Vagina (tissue), 2 donors: ENCODE measurements at places on chromosomes 5 and 9. TPM values are rescaled to one million over a fixed set of nuclear protein-coding genes. Genes with fewer than 3 reads are reported as not detected.

DNA sequence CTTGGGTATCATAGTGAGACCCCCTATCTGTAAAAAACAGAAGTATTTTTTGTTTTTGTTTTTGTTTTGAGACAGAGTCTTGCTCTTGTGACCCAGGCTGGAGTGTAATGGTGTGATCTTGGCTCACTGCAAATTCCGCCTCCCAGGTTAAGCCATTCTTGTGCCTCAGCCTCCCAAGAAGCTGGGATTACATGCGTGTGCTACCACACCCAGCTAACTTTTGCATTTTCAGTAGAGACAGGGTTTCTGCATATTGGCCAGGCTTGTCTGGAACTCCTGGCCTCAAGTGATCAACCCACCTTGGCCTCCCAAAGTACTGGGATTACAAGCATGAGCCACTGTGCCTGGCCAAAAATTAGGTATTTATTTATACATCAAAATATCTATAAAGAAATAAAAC, 10.2 kb upstream of the CCDC171 start:
- no peak overlapping the region for H3K27ac ChIP-seq
- DNase-seq, result no peak
- H3K4me1 ChIP-seq, result no peaks in the 10 kb centered on the region
- H3K4me3 ChIP-seq, result no peak overlapping the region
- H3K27me3 ChIP-seq, result no peaks in the 10 kb centered on the region

GRCh38 chr9:123355761-123356431, at the start of gene CRB2:
CRB2 (plus strand) TSS chr9:123356197; CDS start chr9:123356261, 64 bp downstream.
- no peaks in the 10 kb centered on the region for H3K36me3 ChIP-seq
- no peak within 1 kb of the TSS for H3K27ac ChIP-seq
- no peak for DNase-seq
- H3K4me1 ChIP-seq, result no peaks in the 10 kb centered on the region
- H3K4me3 ChIP-seq, result no peak within 1 kb of the TSS
- H3K27me3 ChIP-seq, result no peaks in the 10 kb centered on the region

DNA sequence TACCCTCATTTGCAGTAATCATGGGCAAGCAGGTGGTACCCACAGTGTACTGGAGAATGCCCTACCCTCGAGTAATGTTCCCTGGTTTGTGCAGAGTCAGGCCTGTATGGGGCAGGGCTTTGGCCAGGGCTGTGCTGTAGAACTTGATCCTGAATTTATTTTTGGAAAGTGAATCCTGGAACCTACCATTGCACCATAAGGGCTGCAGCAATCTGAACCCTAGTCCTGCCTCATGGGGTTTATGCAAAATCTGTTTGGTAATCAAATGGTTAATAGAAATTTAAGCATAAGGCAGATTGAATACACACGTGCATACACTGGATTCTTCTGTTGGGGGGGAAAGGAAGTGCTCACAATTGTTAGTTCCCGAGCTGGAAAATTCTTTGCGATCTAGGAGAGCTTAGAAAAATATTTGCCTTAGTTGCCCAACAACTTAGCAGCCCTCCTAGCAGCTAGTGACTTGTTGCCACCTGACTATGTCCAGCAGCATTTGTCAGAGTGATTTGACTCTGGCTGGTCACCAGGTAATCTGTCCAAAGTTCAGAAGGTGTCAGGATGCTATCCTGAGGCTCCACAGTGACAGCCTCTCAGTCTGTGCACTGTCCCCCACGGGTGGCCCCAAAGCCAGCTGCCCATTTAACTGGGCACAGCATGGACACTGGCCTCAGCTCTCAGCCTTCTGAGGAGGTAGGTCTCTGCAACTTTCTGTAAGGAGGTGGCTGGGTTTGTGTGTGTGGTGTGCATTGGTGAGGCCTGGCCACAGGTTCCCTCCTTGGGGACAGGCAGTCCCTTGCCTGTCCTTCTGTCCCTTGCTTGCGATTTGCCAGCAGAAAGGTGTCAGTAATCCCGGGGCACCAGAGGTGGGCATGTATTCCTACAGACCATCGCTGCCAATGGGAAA, 8.3 kb downstream of the MVB12B start:
- no peak for DNase-seq
- H3K27me3 ChIP-seq, result no peaks in the 10 kb centered on the region
- no peak overlapping the region for H3K4me3 ChIP-seq
- no peak overlapping the region for H3K27ac ChIP-seq
- H3K36me3 ChIP-seq, result no peaks in the 10 kb centered on the region

DNA sequence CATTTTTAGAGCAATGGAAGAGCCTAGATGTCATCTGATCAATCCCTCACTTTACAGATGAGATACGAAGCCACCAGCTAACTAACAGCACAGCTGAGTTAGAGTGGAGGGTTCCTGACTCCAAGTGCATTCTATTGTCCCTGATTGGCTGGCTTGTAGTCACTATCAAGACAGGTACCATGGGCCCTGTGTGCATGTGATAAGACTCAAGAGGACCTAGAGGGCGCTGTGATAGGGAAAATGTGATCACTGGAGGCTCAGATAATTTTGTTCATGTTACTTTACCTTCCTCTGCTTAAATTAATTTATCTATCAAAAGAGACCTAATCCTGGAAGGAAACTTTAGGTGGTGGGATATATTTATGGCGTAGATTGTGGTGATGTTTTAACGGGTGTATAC, 19.5 kb upstream of the SNAPC3 start:
- H3K27me3 ChIP-seq, result no peaks in the 10 kb centered on the region
- DNase-seq, result no peak
- H3K36me3 ChIP-seq, result no peaks in the 10 kb centered on the region
- no peak overlapping the region for H3K4me3 ChIP-seq
- no peak overlapping the region for H3K27ac ChIP-seq

DNA sequence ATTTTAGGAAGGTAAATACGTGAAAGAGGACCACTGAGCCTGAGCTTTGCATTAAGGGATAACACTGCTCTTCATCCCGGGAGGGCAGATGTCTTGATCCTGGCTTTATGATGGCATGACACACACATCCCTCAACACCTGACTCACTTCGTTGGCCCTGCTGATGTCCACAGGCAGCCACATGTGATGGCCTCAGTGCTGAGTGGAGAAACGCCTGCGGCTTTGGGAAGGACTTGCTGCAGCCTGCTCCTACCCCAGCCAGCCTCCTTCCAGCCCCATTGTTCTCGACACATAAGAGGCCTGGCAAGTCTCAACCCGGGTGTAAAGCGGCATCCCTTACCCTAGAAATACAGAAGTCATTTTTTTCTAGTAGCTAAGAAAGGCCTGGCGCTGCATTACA, 169.0 kb downstream of the SYK start:
- H3K27me3 ChIP-seq, result no peaks in the 10 kb centered on the region
- no peak overlapping the region for H3K27ac ChIP-seq
- H3K4me3 ChIP-seq, result no peak overlapping the region
- no peak for DNase-seq
- H3K4me1 ChIP-seq, result peaks cover 48% of the 10 kb centered on the region

DNA sequence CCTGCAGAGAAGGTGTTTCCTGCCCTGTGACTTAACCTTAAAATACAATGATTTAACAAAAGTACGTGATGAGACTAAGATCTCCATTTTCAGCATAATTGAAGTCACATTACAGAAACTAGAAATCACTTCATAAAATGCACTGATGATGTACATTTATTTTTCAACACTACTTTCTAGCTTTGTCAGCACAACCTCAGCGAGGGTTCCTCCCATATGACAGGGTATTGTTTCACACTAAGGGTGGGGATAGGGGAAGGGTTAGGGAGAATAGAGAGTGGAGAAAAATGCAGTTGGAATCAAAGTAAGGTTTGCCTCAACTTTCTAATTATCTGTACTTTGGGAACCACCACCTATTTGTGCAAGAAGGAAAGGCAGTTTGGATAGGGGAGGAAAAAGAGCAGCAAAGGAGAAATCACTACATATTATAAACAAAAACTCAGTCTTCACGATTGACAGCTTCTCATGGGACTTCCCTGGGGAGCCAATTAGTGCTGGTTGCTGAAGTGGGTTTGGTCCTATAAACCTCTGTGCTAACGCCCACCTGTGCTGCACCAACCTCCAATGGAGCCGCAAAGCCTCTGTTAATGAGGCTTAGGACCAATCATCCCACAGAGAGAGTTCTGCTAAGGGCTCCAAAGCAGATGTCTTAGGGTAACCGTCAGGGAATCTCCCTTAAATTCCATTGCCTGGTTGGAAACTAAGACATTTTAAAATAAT, 369.2 kb upstream of the PDE4D start:
- no peaks in the 10 kb centered on the region for H3K4me1 ChIP-seq
- H3K36me3 ChIP-seq, result no peaks in the 10 kb centered on the region
- no peaks in the 10 kb centered on the region for H3K27me3 ChIP-seq

DNA sequence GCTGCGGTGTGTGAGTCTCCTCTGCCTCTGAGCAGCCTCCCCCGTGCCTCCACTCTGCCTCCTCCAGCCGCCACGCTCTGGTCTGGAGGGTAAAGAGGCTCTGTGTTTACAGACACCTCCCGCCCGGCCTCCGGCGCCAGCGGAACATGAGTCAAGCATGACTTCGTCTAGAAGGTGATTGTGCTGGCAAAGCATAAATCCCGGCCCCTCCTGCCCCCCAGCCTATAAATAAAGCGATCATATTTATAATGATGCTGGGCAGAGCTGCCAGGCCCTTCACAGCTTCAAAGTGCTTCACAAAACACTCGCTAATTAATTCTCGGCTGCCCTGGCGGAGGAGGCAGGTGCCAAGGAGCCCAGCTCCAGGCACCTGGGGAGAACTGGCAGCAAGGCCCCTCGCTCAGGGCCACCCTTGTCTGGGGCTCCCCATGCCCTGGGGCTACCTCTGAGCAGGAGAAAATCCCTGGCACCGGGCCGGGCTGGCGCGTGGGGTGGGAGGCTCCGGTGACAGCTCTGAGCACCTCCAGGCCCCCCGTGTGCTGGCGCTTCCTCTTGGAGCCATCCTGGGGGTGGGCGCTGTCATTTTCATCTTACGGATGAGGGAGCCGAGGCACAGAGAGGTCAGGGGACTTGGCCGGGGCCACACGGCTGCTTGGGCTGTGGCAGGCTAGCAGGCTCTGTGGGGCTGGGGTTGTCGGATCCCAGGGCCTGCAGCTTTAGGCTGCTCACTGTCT, 87.8 kb downstream of the RXRA start:
- peak overlapping the region; percentile 42 for H3K27ac ChIP-seq
- H3K36me3 ChIP-seq, result peaks cover 23% of the 10 kb centered on the region
- no peaks in the 10 kb centered on the region for H3K27me3 ChIP-seq

- no peak overlapping the region for H3K27ac ChIP-seq
- DNase-seq, result no peak
- H3K36me3 ChIP-seq, result peaks cover 12% of the 10 kb centered on the region
- no peaks in the 10 kb centered on the region for H3K4me1 ChIP-seq
Observed at GRCh38 chr9:2047916-2048315, 32.8 kb downstream of the SMARCA2 start.

DNA sequence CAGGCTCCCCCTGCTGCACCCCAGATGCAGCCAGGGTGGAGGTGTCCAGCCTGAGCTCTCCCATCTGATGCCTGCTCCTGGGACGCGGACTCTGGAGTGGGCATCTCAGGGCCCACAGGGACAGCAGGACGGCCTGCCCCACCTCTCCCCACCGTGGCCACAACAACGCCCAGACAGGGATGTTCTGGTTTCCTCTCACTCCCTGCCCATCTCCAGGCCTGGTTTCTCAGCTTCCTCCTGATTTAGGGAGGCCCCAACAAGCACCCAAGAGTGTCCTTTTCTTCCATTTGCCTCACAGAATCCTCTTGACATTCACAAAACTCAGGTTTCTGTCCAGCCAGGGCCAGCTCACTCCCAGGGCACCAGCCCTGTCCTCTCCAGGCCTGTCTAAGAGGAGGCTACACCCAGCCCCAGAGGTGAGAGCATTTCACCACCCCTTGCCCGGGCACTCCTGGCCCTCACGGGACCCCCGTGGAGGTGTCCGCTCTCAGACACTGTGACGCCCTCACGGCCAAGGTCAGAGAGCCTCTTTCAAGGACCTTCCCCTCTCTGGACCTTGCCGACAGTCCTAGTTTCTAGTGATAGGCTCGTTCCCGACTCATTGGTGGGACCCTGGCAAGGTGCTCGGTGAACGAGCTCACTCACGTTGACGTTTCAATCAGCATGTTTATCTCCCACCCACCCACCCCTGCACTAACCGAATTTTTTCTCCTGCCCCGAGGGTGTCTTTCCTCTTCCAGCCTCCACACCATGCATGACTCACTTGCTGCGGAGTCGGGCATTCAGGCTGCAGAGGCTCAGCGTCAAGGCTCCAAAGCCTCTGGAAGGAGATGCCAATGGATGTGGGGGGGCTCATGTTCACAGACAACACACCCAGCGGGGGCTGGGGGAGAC, 62.0 kb upstream of the UNC5A start:
- peak; percentile 94 for DNase-seq
- H3K27me3 ChIP-seq, result peaks cover 10% of the 10 kb centered on the region
- no peaks in the 10 kb centered on the region for H3K36me3 ChIP-seq
- H3K4me3 ChIP-seq, result no peak overlapping the region

- no peaks in the 10 kb centered on the region for H3K27me3 ChIP-seq
- H3K4me1 ChIP-seq, result no peaks in the 10 kb centered on the region
- no peak overlapping the region for H3K27ac ChIP-seq
- H3K36me3 ChIP-seq, result no peaks in the 10 kb centered on the region
- DNase-seq, result no peak
Observed at GRCh38 chr9:21677387-21677786, 125.0 kb upstream of the MTAP start.

- H3K27me3 ChIP-seq, result no peaks in the 10 kb centered on the region
- DNase-seq, result no peak
- no peaks in the 10 kb centered on the region for H3K36me3 ChIP-seq
Observed at GRCh38 chr5:54378707-54379106, 68.3 kb upstream of the ARL15 start.

GRCh38 chr5:113214606-113215323, 220.0 kb downstream of the TSSK1B start:
- H3K4me1 ChIP-seq, result peaks cover 55% of the 10 kb centered on the region
- H3K4me3 ChIP-seq, result no peak overlapping the region
- DNase-seq, result no peak
- no peak overlapping the region for H3K27ac ChIP-seq
- H3K36me3 ChIP-seq, result no peaks in the 10 kb centered on the region

DNA sequence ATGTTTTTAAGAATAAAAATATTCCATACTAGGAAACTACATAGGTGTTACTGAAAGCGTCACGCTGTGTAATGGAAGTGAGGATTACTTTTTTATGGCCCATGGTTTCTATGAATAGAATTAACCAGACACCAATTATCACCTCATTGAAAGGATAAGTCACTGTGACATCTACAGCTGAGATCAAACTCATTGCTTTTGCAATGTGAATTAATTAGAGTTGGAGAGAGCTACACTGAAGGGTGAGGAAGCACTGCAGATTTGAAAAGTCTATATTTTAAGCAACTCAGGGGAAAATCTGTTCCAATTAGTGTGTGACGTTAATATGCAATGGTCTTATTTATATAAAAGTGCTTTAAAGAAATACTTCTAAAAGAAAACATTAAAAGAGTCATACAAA, 1300.1 kb upstream of the DMAC1 start:
- no peaks in the 10 kb centered on the region for H3K36me3 ChIP-seq
- no peak overlapping the region for H3K4me3 ChIP-seq
- no peaks in the 10 kb centered on the region for H3K4me1 ChIP-seq
- no peaks in the 10 kb centered on the region for H3K27me3 ChIP-seq
- H3K27ac ChIP-seq, result no peak overlapping the region

The CCDC192 gene
- total RNA-seq, result not detected

The GIN1 gene
- 5.4 TPM for total RNA-seq
